ENCODE measurements at places on chromosomes 2 and 18.

- DNase-seq = no peak
Observed at GRCh38 chr2:9093324-9093723, 89.8 kb upstream of the MBOAT2 start.

DNA sequence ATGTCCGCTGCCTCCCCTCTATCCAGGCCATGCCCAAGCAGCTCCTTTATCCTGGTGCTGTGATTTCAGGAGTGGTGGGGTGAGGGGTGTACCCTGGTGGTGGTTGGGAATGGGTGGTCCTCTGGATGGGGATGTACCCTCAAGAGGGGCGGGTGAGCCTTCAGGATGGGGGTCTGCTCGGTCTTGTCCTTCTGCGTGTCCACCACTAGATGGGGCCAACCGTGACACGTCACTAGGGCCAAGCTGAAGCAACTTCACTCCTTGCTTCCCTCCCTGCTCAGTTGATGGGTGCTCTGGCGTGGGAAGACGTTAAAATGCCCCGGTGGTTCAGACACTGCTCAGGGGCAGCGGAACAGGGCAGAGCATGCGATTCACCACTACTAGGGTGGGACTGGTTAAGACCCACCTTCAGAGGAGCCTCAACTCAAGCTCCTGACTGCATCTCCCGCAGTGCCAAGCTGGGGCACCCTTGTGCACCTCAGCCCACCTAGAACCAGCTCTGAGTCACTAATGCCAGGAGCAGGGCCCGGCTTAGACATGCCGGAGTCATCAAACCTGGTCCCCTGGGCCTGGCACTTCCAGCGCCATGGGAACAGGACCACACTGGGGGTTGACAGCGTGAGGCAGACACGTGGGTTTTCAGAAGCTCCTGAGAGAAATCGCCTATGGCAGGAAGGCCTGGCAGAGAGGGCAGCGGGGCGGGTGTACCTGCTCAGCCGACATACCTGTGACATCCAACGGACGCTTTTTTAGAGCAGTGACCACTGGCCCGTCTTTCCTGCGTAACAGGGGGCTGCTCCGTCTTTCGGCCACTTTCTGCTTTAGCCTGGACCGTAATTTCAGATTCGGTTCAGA is 256.7 kb downstream of the HDAC4 start:
- DNase-seq = no peak

- no peak for DNase-seq
Observed at GRCh38 chr2:42029171-42029570, 18.6 kb upstream of the PKDCC start.

- no peak for DNase-seq
Observed at GRCh38 chr2:147688242-147688641, 156.6 kb upstream of the ACVR2A start.

- no peak for DNase-seq
Observed at GRCh38 chr18:58756596-58757240, 85.5 kb downstream of the MALT1 start.

- DNase-seq = no peak
Observed at GRCh38 chr2:176879426-176879995, 333.1 kb upstream of the HNRNPA3 start.

DNA sequence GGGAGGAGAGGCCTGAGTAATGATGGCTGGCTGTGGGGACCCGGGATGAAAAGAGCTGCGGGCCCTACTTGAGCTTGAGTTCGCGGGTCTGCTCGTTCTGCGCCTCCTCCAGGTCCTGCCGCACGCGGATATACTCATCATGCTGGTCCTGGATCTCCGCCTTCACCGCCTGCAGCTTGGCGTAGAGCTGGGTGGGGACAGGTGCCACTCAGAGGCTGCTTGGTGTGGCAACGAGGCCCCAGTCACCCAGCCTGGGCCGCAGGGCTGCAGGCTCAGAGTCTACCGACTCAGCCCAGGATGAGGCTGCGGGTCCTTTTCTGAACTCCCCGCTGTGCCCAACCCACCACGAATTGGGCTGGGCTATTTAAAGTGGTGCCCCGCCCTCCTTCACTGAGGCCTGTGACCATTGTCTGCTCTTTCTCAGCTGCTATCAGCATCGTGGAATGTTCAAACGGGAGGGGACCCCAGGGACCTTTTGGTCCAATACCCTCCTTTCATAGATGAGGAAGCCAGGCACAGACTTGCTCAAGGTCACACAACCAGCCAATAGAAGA is 28.0 kb downstream of the KIF3C start:
- no peak for DNase-seq

DNA sequence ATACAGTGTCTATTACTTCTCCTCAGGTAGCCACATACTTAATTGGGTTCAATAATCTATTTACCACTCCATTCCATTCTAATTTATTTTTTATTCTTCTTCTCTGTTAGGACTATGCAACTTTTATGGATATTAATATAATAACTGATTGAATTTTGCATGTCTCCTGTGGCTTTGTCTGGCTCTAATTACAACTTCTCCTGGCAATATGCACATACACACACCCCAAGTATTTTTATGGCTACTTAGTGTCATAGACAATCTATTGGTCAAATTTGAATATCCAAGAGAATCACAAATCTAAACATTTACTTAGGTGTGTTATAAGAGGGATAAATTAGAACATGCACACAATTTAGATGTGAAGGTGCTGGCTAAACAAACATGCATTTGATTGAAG is 73.1 kb downstream of the BOD1L2 start:
- DNase-seq = no peak

GRCh38 chr2:101400048-101400447 is 12.7 kb upstream of the CREG2 start:
- no peak for DNase-seq

GRCh38 chr2:168354499-168354898 is 101.6 kb upstream of the CERS6 start:
- no peak for DNase-seq

DNA sequence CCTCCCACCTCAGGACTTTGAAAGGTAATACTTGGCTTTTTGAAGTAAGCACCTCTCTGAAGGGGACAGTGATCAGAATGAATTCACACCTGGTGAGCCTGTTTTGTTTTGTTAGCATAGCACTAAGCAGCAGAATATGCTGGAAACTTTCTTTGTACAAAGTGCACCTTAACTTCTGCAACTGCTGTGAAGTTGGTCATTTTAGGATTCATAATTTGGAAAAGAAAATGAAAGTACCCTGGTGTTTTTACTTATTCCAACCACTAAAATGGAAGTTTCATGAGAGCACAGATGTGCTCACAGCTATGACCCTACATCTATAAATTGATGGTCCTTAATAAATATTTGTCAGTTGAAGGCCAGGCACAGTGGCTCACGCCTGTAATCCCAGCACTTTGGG is 257.8 kb upstream of the STON1 start:
- no peak for DNase-seq

DNA sequence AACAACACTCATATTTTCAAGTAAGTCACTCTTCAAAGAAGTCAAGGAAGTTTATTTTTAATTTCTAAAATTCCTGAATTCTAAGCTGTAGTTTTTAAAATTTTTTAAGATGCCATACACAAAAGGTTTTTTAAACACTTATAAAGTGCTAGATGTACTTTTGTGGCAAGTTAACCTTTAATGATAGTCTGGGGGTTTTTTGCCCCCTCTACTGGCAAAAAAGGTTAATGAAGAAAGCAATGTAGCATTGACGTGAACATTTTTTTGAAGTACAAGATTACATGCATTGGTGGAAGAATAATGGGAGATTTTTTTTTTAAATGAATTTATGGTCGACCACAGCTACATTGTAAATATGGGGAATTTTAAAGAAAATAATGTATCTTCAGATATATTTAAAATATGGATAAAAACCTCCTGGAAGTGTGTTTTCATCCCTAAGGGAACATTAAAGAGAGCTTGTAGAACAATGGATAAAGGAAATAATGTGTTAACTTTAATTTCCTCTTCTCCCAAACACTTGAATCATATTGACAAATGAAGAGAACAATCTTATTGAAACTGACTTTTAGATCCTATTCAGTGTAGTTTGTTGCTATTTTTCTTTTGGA is 12.6 kb downstream of the ITPRID2 start:
- no peak for DNase-seq

DNA sequence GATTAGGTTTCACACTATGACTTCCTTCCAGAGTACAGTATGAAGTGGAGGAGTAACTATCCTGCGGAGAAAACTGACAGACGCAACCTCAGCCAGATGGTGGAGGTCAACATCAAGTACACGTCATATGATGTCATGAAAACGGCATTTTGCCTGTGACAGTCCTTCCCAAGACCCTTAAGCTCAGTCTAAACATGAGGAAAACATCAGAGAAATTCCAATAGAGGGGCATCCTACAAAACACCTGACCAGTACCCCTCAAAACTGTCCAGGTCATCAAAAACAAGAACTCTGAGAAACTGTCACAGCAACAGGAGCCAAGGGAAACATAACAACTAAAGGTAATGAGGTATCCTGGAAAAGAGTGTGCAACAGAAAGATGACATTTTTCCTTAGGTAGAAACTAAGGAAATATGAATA is 1.7 kb downstream of the RNU4ATAC start:
- DNase-seq = no peak

GRCh38 chr2:14960686-14961324 is 328.3 kb downstream of the LRATD1 start:
- DNase-seq = no peak

- DNase-seq = no peak
Observed at GRCh38 chr2:168392024-168392423, 64.0 kb upstream of the CERS6 start.

DNA sequence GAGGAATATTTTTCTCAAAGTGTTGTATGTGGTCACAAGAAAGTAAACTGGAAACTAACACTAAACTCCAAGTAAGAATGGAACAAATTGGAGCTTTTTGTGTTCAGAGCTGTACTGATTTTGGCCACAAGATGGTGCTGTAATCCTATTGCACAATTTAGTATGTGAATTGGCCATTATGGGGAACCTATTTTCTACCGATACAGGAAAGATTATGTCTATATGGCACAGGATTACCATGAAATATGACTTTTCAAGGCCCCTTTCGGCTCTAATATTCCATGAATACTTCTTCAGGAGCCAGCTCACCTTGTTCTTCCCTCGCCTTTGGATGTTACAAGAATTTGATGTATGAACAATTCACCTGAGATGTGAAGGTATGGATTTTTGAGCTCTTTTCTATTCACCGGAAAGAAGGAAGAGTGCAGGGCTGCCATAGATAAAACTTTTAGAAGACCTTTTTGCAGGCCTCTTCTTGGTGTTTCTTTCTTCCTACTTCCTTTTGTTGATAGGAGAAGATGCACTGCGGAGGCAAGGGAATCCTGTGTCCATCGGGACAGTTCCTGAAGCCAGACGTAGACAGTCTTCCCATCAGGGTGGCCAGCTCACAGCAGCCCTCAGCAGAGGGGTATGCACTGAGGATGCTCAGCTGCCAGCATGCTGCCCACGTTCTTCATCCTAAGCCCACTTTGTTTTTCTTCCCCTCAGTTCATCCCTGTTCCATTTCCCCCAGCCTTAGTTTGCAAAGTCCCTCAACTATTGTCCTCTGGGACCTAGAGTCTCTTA is 13.3 kb downstream of the MRPL44 start:
- no peak for DNase-seq

DNA sequence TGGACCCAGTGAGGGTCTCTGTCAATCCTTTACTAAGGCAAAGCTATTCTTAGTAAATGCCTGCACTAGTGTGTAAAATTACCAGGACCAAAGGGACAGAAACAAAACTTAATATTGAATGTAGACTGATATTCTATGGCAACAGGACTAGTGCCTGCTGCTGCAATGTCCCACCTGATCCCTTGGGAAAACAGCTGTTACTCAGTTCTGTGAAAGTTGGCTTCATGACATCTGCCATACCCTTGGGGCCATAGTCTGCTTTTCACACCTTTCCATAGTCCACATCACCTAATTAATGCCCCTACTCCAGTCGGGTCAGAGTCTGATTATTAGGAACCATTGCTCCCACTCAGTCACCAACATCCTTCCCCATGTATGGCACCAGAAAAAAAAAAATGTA is 14.5 kb downstream of the DNAJC27 start:
- peak; percentile 92 for DNase-seq

DNA sequence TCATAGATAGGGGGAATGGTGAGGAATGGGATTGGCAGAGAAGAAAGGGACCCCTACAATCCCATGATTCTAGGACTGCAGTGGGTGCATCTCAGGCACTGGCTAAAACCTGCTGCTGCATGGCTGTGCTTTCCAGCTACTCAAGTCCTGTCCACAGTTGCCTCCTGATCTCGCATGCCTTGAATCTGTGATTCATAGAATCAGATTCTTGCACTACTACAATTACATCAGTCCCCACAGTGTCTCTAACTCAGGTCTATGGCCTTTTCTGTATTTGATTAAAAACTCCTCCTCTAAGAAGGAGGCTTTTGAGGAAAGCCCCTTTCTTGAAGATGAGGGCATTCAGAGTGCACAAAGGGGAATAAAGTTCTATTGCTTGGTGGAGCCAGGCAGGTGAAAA is 117.4 kb downstream of the LRATD1 start:
- no peak for DNase-seq

- no peak for DNase-seq
Observed at GRCh38 chr2:214310319-214310718, 100.5 kb upstream of the VWC2L start.

DNA sequence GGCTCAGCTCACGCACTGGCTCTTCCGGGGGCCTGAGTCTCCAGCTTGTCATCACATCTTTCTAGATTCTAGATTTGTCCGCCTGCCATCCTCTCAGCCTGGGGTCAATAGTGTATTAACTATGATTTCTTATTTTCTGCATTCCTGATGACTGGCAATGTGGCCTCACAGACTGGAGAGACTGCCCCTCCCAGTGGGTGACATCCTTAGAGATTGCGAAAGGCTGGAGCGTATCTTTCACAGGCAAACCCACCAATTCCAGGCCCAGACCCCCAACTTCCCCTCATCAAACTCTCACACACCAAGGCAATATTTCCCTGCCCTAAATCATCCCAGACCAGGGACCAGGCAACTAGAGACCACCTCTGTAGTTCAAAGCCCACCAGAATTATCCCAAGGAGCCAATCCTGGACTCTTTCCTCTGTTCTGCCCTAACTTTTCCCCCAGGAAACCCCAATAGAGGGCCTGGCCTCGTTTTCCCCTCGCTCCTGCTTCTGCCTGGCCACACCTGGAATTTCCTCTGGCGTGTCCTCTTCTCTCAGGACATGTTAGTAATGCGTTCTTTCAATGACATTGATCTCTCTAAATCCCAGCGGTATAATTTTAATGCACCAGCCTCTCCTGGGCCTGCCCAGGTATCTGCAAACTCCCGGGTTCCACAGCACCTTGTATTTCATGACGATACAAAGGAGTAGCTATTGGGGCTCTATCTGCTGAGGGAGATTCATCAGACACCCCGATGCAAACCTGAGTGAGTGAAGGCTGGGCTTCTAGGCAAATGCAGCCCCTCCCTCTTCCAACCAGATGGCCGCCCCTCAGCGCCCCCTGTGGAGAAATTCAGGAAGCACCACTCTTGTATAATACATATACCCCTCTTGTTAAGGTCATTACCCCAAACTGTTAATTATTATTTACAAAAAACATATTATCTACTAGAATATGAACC is 2.4 kb upstream of the KCNF1 start:
- no peak for DNase-seq
